ENCODE measurements at places on chromosomes 3 and 15. TPM values are rescaled to one million over a fixed set of nuclear protein-coding genes. Genes with fewer than 3 reads are reported as not detected.

DNA sequence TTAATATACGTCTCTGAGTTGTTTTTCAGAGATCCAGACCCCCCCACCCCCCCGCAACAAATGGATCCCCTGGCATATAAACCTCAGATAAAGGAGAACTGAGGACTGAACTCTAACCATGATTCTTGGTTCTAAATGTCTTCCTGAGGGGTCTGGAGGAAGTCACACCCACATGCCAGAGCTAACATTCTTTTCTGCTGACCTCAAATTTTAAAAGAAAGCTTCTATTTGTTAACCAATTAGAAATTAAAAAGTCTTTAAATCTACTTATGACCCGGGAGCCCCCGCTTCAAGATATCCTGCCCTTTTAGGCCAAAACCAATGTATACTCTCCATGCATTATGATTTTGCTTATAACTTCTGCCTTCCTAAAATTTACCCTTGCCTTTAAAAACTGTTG, 188.3 kb downstream of the ECT2 start:
- H3K4me1 ChIP-seq: peaks cover 18% of the 10 kb centered on the region
- no peak overlapping the region for H3K27ac ChIP-seq
- H3K27me3 ChIP-seq: no peaks in the 10 kb centered on the region
- no peak for DNase-seq
- no peaks in the 10 kb centered on the region for H3K36me3 ChIP-seq
- H3K4me3 ChIP-seq: no peak overlapping the region

DNA sequence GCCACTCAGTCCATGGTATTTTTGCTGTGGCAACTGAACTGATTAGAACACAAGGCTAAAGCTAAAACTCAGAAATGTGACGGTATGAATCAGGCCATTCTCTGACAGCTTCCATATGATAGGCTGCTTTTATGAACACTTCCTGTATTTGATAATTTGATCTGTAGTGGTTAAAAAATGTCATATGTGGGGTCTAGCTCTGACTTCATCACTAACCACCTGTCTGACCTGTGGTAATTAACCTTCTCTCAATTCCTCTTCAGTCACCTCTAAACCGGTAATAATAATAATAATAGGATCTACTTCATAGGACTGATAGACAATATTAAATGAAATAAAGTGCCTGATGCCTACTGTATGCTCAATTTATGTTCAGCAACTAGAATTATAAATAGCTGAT, 223.2 kb downstream of the MBNL1 start:
- H3K4me1 ChIP-seq: peaks cover 8% of the 10 kb centered on the region
- no peaks in the 10 kb centered on the region for H3K27me3 ChIP-seq
- H3K4me3 ChIP-seq: no peak overlapping the region
- no peak for DNase-seq
- H3K27ac ChIP-seq: no peak overlapping the region
- H3K36me3 ChIP-seq: no peaks in the 10 kb centered on the region

DNA sequence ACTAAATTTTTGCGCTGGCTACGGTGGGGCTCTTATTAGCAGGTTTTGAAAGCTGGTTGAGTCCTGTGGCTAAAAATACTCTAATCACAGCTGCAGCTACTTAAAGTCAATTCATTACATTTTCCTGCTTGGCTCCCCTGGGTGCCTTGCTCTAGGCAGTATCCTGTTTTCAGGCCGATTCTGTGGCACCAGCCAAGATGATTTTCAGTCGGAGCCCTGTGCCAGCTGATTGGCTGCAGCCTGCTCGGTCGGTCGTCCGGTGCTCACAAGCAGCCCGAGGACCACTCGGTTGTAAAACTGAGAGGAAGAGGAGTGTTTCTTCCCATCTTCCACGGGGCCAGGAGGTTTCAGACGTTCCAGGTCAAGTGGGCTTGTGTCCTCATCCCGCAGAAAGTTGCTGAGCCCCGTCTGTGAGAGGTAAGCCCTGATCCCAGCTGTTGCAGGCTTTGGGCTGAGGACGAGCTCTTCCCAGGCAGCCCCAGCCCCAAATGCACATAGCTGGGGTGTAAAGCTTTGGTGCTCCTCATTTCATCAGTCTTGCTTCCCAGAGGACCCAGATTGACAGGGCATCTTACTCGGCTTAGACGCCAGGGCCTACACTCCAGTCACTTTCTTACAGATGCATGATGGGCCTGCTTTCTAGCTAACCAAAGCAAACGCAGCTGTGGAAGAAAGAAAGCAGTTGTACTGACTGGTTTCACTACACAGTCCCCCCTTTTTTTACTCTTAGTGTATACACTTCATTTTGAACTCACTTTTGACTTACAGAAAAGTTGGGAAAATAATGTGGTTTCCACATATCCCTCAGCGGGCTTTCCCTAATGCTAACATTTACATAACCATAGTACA, 15.9 kb downstream of the LYSMD4 start:
- peaks cover 16% of the 10 kb centered on the region for H3K4me1 ChIP-seq
- DNase-seq: no peak
- H3K27ac ChIP-seq: no peak overlapping the region
- H3K27me3 ChIP-seq: no peaks in the 10 kb centered on the region

Gene RTP1
- total RNA-seq: 5.6 TPM

Gene POLQ
- total RNA-seq: 16.8 TPM

DNA sequence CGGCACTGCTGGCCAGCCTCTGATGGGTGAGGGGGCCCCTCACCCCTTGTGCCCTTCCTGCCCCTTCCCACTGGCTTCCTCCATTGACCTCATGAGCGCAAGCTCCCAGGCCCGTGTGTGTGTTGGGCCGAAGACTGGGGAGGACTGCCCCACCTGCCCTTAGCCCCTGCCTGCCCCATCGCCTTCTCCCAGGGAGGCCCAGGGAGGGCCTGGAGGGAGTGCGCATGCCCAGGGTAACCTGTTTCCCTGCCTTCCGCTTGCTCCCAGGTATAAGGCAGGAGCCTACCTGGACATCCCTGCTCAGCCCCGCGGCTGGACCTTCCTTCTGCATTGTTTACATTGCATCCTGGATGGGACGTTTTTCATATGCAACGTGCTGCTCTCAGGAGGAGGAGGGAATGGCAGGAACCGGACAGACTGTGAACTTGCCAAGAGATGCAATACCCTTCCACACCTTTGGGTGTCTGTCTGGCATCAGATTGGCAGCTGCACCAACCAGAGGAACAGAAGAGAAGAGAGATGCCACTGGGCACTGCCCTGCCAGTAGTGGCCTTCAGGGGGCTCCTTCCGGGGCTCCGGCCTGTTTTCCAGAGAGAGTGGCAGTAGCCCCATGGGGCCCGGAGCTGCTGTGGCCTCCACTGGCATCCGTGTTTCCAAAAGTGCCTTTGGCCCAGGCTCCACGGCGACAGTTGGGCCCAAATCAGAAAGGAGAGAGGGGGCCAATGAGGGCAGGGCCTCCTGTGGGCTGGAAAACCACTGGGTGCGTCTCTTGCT, 8.8 kb downstream of the DLL4 start:
- no peak for DNase-seq
- H3K36me3 ChIP-seq: no peaks in the 10 kb centered on the region
- H3K4me3 ChIP-seq: no peak overlapping the region
- peaks cover 40% of the 10 kb centered on the region for H3K27me3 ChIP-seq

Gene AP3B2
- total RNA-seq: 17.7 TPM

GRCh38 chr3:13536432-13536831, 12.5 kb upstream of the FBLN2 start:
- H3K27me3 ChIP-seq: no peaks in the 10 kb centered on the region
- peaks cover 16% of the 10 kb centered on the region for H3K4me1 ChIP-seq
- no peak overlapping the region for H3K4me3 ChIP-seq
- no peak for DNase-seq
- no peaks in the 10 kb centered on the region for H3K36me3 ChIP-seq

DNA sequence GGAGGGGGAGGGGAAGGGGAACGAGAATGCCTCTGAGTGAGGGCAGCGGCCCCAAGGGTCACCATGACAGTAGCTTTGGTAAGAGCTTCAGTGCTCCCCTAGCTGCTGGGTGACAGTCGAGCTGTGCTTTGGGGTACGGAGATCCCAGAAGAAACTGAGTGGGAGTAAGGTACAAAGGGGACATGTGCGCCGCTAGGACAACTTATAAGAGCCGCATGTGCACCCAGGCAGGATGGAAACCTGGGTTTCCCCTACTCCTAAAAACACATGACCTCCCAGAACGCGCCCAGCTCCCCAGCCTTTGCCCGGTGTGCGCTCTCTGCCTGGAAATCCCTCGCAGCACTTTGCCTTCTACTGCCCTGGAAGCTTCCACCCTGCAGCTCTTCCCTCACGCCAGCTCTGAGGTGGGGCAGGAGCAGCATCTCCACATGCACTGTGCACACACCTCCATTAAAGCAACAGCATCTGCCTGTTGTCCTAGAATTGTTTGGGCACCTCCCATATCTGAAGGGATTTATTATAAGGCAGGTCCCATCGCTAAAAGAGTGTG, 232.2 kb downstream of the ADAMTS17 start:
- H3K27ac ChIP-seq: no peak overlapping the region
- no peaks in the 10 kb centered on the region for H3K27me3 ChIP-seq
- no peak for DNase-seq
- no peak overlapping the region for H3K4me3 ChIP-seq

DNA sequence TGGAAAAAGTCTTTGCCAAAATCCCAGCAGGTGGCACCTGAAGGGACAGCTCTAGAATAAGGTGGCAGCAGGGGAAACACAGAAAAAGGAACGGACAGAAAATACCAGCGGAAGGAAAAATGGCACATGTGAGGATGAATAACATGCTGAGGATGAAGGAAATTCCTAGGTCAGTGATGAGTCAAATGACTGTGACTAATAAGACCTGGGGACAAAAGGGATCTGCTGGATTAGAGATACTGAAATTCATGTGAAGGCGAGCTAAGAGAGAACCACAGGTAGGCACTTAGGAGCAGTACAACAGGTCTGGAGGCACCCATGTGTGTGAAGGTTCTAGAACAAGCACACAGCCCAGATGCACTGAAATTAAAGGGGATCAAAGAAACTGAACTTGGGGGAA, 482.5 kb downstream of the FOXP1 start:
- no peak for DNase-seq
- H3K27me3 ChIP-seq: no peaks in the 10 kb centered on the region
- H3K4me1 ChIP-seq: peaks cover 18% of the 10 kb centered on the region
- H3K4me3 ChIP-seq: no peak overlapping the region
- H3K27ac ChIP-seq: 0 out of 2 replicates have a peak overlapping the region, but pooled peaks have one; percentile 31

DNA sequence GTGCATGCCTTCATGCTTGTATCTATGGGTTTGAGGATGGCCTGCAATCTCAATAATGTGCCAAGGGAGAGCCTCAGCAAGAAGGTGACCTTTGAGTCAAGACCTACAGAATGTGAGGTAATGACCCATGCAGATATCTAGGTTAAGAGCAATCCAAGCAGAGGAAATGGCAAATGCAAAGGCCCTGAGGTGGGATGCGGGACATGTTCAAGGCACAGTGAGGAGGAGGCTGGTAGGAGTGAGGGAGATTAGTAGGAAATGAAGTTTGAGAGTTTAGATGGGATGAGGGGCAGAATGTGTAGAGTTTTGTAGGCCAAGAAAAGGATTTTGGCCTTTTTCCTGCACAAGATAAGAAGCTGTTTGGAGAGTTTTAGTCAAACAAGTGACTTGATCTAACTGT, 4.7 kb upstream of the MAP2K5 start:
- 0 out of 2 replicates have a peak, but pooled peaks cover 2% of the 10 kb centered on the region for H3K4me1 ChIP-seq
- no peaks in the 10 kb centered on the region for H3K27me3 ChIP-seq
- no peak overlapping the region for H3K27ac ChIP-seq

DNA sequence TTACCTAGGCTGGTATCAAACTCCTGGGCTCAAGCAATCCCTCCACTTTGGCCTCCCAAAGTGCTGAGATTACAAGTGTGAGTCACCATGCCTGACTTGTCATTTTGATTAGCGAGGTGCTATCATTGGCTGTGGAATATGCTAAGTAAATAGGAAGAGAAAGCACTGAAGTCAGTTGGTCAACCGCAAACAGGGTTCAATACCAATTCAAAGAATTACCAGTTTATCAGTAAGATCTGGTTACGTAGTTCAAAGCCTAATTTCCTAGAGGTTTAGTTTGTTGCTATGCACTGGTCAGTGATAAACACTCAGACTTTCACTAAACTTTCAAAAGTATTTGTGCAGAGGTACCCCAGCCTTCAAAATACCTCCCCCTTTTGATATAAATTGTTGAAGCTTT, 29.5 kb downstream of the GLB1 start:
- no peak for DNase-seq
- H3K4me1 ChIP-seq: peaks cover 4% of the 10 kb centered on the region
- H3K27ac ChIP-seq: no peak overlapping the region
- H3K36me3 ChIP-seq: no peaks in the 10 kb centered on the region
- H3K4me3 ChIP-seq: no peak overlapping the region

GRCh38 chr3:13119471-13120220, 46.4 kb upstream of the IQSEC1 start:
- H3K36me3 ChIP-seq: no peaks in the 10 kb centered on the region
- peaks cover 12% of the 10 kb centered on the region for H3K4me1 ChIP-seq
- H3K4me3 ChIP-seq: no peak overlapping the region

DNA sequence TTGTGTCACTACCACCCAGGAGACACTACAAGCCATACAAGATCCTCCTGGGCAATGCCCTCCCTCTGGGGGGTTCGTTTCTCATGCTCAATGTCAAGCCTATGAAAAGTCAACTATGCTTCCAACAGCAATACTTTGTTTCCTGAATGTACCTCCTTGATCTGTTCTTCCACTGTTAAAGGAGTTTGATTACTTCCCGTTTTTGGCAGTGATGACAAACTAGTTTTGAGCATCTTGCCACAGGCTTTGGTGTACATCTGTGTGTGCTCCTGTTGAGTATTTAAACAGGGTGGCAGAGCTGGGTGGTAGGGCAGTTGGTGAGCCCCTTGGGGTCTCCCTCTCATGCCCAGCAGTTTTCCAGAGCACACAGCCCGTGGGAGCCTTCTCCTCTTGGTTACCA, 81.4 kb downstream of the IL12A start:
- H3K4me3 ChIP-seq: no peak overlapping the region
- H3K4me1 ChIP-seq: peaks cover 6% of the 10 kb centered on the region
- no peak for DNase-seq
- no peak overlapping the region for H3K27ac ChIP-seq

Gene AADACL2
- total RNA-seq: not detected

DNA sequence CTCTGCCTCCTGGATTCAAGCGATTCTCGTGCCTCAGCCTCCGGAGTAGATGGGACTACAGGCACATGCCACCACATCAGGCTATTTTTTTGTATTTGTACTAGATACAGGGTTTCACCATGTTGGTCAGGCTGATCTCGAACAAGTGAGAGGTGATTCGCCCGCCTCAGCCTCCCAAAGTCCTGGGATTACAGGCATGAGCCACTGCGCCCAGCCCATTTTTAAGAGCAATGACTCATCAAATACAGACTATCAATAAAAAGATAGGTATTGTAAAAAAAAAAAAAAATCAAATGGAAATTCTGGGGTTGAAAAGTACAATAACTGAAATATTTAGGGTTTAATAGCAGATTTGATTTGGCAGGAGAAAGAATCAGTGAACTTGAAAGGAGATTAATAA, 129.0 kb downstream of the TJP1 start:
- no peaks in the 10 kb centered on the region for H3K36me3 ChIP-seq
- peaks cover 7% of the 10 kb centered on the region for H3K4me1 ChIP-seq
- no peak for DNase-seq
- H3K27ac ChIP-seq: no peak overlapping the region
- H3K4me3 ChIP-seq: no peak overlapping the region

DNA sequence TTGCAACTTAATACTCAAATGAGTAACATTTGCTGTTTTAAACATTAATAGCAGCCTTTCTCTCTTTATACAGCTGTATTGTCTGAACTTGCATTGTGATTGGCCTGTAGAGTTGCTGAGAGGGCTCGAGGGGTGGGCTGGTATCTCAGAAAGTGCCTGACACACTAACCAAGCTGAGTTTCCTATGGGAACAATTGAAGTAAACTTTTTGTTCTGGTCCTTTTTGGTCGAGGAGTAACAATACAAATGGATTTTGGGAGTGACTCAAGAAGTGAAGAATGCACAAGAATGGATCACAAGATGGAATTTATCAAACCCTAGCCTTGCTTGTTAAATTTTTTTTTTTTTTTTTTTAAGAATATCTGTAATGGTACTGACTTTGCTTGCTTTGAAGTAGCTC, 40.3 kb downstream of the CTNNB1 start:
- no peak overlapping the region for H3K27ac ChIP-seq
- H3K36me3 ChIP-seq: peaks cover 67% of the 10 kb centered on the region
- peaks cover 22% of the 10 kb centered on the region for H3K4me1 ChIP-seq
- no peak overlapping the region for H3K4me3 ChIP-seq
- DNase-seq: no peak

Data from WTC11 (cell line).